Renal cortex interstitium (tissue), 15 donors: ENCODE measurements at places on chromosomes 11 and 22. TPM values are rescaled to one million over a fixed set of nuclear protein-coding genes. Genes with fewer than 3 reads are reported as not detected.

DNA sequence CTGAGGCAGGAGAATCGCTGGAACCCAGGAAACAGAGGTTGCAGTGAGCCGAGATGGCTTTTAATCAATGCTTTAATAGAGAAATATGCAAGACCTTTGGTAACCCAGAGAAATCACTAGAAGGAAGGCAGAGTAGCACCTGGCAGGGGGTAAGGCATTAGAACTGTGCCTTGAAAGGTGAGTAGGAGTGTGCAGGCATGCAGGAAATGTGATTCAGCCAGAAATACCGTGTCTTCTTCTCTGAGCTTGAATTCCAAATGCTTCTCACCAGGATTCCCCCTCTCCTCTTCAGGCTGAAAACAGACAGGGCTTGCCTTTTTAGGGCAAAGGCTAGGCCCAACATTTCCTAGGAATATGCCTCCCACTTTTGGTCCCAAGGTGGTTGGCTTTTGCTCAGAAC, 51.0 kb downstream of the OR4D9 start:
- no peak for DNase-seq

The CCDC116 gene
- polyA plus RNA-seq, result 0.25 TPM

DNA sequence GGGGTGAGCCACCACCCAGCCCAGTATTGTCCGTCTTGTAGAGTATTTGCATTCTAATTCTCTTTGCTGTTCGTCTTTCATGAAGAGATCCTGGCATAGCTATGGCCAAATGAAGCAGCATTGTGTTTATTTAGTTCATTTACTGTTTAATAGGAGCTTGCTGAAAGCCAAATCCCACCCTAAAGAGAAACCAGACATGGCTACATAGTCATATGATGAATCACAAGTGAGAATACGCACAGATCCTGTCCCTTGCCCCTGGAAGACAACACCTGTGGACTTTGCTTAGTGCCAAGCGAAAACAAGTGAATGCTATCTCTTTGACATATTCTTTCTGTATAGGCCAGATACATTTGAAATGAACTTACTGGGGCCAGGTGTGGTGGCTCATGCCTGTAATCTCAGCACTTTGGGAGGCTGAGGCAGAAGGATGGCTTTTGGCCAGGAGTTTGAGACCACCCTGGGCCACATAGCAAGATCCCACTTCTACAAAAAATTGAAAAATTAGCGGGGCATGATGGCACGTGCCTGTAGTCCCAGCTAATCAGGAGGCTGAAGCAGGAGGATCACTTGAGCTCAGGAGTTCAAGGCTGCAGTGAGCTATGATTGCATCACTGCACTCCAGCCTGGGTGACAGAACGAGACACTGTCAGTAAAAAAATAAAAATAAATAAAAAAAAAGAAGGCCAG, 5.1 kb upstream of the ARFGAP3 start:
- DNase-seq, result no peak

The SERHL2 gene
- 6.0 TPM for polyA plus RNA-seq

The FJX1 gene
- polyA plus RNA-seq, result 17.5 TPM

The HEPACAM gene
- 3.1 TPM for polyA plus RNA-seq

The TMEM41B gene
- polyA plus RNA-seq, result 33.3 TPM

The GALNT18 gene
- polyA plus RNA-seq, result 28.0 TPM

GRCh38 chr11:35207471-35208403, 68.8 kb downstream of the CD44 start:
- DNase-seq, result no peak

DNA sequence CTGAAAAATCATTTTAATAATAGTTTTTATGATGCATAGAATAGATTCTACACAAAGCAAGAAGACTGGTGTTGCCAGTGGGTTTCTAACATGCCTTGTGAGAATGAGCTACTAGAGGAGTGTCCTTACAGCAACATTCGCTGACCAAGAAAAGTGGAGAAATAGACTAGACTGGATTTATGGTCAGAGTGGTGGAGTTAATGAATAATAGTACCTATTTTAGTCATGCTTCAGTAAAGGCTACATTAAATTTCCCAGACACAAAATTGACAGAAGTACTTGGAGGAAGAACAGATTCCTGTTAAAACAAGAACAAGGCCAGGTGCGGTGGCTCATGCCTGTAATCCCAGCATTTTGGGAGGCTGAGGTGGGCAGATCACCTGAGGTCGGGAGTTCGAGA, 539.2 kb downstream of the ETS1 start:
- peak; percentile 15 for DNase-seq

The SPON1 gene
- 85.5 TPM for polyA plus RNA-seq

DNA sequence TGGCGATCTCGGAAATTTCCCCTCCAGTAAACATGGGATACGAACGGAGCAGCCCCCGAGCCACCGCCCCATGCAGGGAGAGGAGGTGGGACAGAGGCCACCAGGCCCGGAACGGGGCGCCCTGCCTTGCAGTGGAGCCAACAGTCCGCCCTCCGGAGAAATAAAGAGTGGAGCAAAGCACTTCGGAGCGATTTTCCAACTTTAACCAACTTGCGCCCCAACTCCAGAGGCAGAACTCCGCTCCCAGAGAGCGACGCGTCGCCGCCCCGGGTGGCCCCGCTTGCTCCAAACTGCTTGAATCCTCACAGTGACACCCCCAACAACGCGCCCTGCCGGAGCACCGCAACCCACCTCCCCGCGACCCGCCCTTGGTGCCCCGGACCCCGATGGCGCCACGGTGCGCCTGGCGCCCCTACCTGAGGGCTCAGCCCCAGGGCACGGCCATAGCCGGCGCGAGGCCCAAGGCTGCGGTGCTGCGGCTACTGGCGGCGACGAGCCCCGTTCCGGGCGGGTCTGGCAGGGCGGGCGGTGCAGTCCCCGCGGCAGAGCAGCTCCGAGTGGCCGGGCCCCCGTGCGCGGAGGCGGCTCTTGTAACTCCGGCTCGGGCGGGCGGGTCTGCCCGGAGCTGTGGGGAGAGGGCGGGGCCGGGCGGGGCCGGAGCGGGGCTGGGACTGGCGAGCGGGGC, at the start of gene AHNAK:
AHNAK (minus strand) TSS at position 563 of the 685 bp plus-strand sequence. CDS start 10,708 bp downstream, outside the sequence.
- peak; percentile 68 for DNase-seq

The SUSD2 gene
- polyA plus RNA-seq, result 10.9 TPM

DNA sequence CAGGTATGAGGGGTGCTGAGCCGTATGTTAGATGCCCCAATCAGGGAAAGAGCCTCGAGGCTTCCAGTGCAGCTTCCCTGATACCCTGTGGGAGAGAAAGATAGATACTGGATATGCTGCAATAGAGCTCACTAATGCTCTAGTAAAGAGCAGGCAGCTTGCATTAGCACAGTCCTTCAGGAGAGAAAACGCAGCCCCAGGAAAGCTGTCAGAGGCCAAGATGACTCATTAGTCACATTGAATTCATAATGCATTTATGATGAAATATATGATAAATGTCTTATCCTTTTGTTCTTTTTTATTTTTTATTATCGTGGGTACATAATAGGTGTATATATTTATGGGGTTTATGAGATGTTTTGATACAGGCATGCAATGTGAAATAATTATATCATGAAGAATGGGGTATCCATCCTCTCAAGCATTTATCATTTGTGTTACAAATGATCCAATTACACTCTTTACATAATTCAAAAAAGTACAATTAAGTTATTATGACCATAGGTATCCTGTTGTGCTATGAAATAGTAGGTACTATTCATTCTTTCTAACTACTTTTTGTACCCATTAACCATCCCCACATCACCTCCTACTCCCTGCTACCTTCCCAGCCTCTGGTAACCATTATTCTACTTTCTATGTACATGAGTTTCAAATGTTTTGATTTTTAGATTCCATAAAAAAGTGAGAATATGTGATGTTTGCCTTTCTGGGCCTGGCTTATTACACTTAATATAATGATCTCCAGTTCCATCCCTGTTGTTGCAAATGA, 94.5 kb upstream of the TOP3B start:
- no peak for DNase-seq

GRCh38 chr22:34781681-34782080, 284.3 kb upstream of the ISX start:
- DNase-seq, result no peak

- no peak for DNase-seq
Observed at GRCh38 chr11:111598559-111598958, 3.7 kb upstream of the SIK2 start.
